NCI-H187 (cell line): ENCODE measurements at places on chromosomes 12 and 14.
A peak's percentile ranks its signal among the peaks of the same experiment; 100 is the strongest.

DNA sequence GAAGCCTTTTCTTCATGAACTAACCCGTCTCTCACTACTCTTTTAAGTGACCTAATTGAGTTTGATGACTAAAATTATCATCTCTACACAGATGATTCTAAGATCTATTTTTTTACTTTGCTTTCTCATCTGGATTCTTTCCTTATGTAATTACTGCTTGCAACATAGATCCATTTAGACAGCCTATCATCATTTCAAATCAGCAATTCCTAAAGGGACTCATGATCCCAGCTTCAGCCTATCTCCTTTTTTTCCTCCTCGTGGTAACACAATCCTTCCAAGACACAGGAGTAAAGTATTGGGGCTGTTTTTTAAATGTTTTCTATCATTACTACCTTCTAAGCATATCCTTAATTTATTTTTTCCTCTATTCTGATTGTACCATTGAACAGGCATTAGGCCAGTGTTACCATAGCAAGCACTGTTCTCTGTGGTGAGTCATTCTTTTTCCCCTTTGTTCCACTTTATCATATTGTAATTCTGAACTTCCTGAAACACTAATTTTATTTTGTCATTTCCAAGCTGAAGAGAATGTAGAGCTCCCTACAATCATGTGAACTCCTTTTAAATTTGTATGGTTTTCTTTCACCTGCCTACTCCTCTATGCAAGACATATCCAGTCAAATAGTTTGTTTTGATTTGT lies 190.4 kb upstream of the FAR2 start:
- DNase-seq, result no peak

- DNase-seq, result no peak
Observed at GRCh38 chr14:65225299-65226159, 123.2 kb upstream of the MAX start.

- DNase-seq, result peak; percentile 65
Observed at GRCh38 chr14:69373104-69373503, 25.0 kb downstream of the ERH start.

DNA sequence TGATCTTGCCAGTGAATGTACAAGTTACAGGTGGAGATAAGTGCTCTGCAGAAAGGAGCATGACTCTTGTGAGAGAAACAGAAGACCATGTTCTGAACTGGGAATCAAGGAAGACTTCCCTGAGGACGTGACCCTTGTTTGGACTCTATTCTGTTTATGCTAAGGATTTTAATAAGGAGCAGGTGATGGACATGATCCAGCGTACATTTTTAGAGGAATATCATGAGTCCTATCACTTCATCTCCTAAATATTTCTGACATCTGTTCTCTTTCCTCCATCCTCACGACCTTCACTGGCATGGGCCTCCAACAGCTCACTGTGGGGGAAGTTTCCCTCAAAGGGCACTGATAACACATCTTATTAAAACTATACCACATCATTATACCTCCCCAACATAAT lies 7.9 kb upstream of the SLC38A1 start:
- DNase-seq, result no peak

DNA sequence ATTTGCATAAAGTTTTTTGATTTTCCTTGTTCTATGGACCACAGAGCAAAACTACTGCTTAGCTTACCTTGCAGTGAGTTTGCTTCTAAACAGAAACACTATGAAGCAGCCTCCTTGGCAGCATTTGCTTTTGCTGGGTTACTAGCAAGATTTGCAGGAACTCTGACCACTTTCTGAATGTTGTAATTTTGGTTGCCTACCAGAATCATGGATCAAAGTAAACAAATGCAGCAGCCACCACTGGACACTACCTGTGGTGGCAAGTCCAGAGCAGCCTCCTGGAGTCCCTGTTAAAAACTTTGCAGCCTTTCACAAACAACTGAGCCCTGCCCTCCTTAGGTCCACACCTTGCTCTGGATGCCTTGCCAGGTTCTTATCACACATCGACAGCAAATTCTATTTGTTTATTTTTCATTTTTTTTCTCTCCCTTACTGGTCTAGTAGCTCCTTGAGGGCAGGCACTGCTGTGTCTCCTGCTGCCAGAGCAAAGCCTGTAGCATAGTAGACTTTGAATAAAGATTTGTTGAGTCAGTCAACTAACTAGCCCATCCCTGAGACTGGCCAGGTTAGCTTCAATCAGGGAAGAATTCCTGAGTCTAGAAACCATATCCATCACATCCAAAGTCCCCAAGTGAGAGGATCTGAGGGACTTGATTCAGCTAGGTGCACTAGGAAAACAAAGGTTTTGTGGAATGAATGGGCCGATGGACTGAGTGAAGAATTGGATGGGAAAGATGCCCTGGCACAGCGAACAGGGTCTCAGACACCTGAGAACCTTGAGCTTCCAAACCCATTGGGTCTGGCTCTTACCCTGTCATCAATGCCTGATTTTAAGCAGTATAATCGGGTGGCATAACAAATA lies 5.7 kb downstream of the TTC6 start:
- no peak for DNase-seq

- DNase-seq, result no peak
Observed at GRCh38 chr12:127388985-127389384, 878.0 kb upstream of the TMEM132C start.

- DNase-seq, result no peak
Observed at GRCh38 chr14:68789821-68790643, 2.8 kb downstream of the ZFP36L1 start.

- DNase-seq, result no peak
Observed at GRCh38 chr12:103748002-103748401, 93.0 kb downstream of the NT5DC3 start.

- DNase-seq, result no peak
Observed at GRCh38 chr12:22536346-22536945, 7.9 kb downstream of the C2CD5 start.

DNA sequence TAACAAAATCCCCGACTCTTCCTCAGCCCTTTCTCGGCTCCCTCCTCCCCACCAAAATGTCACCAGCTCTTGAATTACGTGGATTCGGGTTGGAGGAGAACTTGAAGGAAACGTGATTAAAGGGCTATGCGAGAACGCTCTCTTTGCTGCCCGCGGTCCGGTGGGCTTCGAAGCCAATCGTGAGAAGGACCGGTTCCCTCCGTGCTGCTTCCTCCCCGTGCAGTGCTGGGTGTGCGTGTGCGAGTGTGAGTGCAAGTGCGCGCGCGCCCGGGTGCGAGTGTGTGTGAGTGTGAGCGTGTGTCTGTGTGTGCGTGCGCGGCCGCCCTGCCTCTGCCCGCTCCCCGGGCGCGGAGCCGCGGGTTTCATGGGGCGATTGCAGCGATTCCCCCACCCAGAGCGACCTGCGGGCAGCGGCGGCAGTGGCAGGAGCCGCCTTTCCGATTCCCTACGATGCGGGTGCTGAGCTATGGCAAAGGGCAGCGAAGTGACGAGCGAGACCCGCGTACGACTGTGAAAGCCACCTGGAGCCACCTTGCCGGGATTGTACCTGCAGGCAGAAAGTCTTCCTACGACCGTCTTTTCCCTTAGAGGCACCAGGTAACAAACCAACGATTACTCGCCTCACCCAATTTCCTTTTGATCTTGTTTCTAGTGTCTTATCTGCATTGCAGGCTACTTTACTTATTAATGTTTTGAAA lies 1.4 kb downstream of the LRFN5 start:
- DNase-seq, result peak; percentile 73

DNA sequence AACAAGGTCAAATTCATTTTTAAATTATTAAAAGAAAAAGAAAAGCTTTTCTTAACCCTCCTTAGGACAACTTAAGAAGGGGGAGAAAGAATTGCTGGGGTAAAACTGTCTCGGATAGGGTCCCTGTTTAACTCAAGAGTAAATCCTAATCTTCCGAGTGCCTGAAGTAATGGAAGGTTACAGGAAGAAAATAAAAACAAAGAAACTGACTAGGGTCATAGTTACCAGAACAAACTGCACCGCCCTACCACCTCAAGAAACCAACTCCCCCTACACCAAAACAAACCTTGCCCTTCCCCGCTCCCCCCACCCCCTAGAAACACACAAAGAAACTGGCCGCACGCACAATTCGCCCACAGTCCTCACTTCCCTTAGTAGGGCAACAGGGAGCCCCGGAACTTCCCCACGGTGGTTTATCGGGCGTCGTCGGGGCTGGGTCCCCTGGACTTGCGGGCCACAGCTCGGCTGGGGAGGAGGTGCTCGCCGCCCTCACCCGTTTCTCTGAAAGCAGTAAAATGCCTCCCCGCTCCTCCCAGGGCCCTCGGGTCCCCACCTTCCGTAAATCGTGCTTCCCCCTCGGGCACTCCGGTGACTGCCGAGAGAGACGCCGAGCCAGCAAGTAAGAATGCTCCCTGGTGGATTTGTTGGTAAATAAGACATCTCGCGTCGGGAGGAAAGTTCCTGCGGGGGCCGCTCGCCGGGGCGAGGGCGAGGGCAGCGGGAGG lies 2.4 kb downstream of the SINHCAF start:
- no peak for DNase-seq

DNA sequence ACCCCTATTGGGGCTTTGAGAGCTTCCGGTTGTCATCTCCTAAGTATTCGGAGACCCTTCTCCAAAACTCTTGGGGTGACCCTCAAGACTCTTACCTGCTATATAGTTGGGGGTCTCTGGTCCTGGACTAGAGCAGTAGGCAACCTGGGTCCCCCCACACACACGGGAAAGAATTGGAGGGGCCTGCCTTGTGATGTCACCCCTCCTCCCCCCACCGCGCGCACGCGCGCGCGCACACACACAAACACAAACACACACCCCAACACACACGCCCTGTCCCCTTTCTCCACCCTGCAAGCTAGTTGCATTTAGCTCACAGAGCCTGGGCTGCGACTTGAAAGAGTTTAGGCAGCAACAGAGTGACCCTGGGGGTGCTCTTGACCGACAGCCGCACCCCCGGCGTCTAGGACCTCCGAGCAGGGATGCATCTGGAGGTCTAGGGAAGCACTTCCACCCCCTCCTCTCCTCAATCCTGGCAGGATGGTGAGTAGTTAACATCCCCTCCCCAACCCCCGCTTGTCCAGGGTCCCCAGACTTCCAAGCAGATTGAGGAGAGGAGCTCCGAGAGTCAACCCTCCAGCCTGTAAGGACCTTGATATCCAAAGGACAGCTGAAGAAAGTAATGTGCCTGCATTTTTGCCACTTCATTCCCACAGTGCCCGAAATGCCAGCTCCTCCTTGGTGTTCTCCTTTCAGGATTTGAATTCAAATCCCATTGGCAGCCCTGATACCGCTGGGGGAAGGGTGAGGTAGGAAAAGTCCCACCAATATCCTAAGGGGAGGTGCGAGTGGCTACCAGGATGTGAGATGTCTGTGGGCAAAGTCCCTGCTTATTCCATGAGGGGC lies 1.4 kb upstream of the DNAJC14 start:
- DNase-seq, result peak; percentile 31

DNA sequence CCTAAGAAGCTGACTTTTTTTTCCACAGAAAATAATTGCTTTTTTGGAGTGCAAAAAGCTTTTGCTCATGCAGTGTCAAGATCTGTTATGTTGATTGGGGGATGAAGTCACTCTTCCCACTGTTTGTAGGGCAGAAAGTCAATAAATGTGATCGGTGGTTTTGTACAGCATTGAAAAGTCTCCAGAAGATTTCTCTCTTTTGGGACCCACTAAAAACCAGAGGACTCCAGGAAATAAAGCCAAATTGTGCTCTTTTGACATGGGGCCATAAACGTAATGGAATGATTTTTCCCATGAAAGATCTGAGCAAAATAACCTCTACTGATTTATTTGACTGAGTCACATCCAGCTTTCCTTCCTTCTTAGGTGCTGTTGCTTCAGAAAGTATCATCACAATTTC lies 122.5 kb downstream of the SNAPC1 start:
- no peak for DNase-seq

DNA sequence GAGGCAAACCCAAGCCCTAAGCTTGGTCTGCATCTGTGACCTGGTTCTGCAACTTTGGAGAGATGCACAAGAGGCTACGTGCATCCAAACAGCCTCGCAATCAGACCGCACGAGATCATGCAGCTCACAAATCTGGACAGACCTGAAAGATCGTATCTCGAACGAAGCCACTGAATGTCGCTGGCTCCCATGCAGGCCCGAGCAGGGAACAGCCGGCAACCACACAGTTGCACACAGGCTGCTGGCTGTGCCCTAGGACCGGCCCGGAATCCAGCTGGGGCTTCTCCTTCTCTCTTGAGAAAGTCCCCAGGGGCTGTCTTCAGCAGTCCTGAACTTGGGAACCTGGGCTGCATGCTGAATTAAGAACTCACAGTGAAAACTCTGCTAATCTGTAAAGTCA lies 27.9 kb downstream of the WNT5B start:
- no peak for DNase-seq

DNA sequence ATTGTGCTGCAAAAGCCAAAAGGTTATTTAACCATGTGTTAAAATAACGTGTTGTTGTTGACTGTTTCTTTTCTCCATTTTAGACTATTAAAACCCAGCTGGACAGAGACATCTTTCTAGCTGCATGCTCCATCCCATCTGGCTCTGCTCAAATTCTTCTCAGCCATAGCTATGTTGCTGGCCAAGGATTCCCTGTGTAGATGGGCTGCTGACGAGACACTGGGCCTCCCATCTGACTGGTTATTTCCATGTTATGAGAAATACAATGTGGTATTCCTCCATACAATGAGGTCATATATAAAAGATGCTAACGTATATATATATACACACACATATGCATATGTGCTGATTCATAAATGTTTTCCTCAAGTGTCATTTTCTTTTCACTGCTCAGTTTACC lies 30.1 kb downstream of the MED13L start:
- DNase-seq, result no peak

DNA sequence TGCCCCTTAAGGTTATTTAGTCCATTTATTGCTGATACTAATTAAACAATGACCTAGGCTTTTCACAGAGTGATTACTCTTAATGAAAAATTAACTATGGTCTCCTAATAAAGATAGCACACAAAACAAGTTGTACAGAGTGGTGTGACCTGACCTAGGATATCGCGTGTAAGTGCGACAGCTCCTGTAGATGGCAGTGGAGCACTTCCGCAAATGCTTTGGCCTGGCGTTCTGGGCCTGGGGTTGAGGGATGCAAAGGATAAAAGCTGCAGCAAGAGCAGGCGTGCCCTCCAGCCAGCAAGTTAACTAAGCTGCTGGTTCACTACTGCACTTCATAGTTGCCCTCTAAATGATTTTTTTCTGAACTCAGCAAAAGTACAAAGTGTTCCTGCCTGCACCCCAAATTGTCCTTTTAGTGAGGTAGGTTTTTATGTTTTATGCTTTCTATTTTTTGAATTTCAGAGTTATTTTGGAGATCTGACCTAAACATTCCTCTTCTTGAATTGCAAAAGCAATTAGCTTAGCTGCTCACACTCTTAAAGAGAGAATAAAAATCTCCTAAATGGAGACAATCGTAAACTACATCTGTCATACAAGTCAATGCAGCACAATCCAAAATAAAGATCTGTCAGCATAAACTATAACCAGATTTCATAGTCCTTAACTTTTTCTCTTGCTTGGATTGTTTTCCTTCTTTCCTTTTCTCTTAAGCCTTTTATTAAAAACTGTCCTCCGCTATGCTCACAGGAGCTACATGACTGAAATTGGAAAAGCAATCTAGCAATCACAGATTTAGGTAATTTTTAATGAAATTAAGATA lies 379.6 kb downstream of the LRIG3 start:
- peak; percentile 80 for DNase-seq

DNA sequence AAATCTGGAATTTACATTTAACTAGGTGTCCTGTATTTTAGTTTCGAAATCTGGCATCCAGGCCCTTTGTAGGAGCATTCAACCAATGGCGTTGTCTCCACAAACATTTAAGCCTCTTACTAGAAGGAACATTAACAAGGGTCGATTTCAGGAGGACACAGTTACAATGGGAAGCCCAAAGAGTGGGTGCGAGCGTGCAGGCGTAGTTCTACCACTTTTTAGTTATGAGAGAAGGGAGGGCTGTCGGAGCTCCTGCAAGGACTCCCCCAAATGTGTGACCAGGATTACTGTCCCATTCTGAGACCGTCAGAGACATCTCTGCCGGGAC lies 365 bp upstream of the ABHD4 start:
- no peak for DNase-seq

- no peak for DNase-seq
Observed at GRCh38 chr12:81077686-81078441, at the start of gene ACSS3. Gene ACSS3, plus strand, starts transcription at chr12:81078079. Its CDS starts 42 bp downstream, at chr12:81078121.
